ENCODE measurements at places on chromosomes 6 and 20.

GRCh38 chr6:85585741-85586140 lies 7.9 kb downstream of the SNX14 start:
- no peak for DNase-seq

- DNase-seq: no peak
Observed at GRCh38 chr6:151442371-151442770, 9.6 kb downstream of the RMND1 start.

GRCh38 chr6:54586251-54586650 lies 260.3 kb upstream of the FAM83B start:
- DNase-seq: no peak

GRCh38 chr6:66993272-66993671 lies 1286.2 kb upstream of the EYS start:
- no peak for DNase-seq

DNA sequence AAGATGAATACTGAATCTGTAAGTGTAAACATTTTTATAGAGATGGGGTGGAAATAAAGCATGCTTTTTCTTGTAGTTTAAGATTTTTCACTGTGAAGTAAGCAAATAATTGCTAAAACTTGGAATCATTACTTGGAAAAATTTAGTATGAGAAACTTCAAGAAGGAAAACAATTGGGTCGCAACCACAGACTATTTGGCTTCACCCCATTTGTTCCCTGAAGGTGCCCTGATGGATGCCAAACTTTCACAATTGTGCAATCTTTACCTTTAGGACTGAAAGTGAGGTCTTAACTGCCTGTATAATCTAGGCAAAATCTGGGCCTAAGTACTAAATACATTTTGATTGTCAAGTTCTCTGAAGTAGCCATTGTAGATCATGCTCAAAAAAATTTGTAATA lies 330.1 kb downstream of the HDGFL1 start:
- no peak for DNase-seq

GRCh38 chr6:130381012-130381411 lies 15.2 kb downstream of the TMEM200A start:
- DNase-seq: no peak

DNA sequence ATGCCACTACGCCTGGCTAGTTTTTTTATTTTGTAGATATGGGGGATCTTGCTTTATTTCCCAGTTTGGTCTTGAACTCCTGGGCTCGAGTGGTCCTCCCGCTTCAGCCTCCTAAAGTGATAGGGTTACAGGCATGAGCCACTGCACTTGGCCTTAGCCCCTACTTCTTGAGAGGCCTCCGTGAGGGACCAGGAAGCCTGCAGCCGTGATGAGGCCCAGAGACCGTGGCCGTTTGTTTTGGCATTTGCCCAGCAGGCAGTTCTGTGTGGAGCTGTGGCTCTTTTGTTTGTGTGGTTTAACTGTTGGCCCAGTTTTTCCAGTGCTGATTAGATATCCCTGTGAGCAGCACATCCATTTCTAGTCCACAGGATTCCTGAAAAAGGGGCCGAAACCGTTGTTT lies 39.8 kb downstream of the SRSF3 start:
- DNase-seq: no peak

DNA sequence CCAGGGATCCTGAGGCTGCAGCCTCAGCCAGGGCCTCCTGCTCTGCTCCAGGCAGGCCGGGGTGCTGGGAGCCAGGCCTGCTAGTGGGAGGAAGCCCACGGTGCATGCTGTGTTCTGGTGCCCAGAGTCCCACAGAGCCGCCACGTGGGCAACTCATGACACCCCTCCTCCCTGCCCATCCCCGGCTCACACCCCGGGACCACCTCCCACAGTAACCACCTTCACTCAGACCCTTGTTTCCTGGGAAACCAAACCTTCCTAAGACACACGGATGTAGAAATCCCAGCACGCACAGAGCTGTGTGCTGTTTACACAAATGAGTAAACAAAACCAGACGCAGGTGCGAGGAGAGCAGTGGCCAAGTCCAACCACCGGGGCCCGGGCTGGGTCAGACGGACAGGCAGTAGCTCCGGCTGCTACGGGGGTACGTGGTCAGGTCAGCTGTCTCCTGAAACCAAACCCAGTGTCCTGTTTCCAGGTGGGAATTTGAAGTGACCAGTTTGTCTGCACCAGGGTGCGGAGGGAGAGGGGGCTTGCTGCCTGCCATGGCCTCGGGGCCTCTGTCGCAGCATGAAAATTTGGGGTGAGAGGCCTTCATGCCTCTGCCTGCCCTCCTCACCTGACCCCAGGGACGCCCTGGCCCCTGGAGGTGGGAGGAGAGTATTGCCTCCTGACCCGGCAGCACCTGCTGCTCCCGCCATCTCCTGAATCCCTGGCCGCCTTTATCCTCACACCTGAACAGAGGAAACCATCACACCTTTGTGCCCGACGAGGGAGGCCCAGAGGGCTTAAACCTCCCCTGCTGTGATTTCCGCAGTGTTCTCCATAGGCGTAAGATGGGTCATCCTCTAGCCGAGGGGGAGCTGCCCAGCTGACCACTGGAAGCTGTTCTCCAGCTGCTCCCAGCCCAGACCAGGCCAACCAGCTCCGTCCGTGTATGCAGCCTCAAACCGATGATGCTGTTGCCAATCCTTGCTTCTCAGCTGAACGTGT lies 52.0 kb upstream of the SMOC2 start:
- DNase-seq: no peak

All from activated naive CD8-positive, alpha-beta T cell treated with anti-CD3 and anti-CD28 coated beads for 36 hours (primary cell).